ENCODE measurements at places on chromosomes 2 and 18. TPM values are rescaled to one million over a fixed set of nuclear protein-coding genes. Genes with fewer than 3 reads are reported as not detected.

DNA sequence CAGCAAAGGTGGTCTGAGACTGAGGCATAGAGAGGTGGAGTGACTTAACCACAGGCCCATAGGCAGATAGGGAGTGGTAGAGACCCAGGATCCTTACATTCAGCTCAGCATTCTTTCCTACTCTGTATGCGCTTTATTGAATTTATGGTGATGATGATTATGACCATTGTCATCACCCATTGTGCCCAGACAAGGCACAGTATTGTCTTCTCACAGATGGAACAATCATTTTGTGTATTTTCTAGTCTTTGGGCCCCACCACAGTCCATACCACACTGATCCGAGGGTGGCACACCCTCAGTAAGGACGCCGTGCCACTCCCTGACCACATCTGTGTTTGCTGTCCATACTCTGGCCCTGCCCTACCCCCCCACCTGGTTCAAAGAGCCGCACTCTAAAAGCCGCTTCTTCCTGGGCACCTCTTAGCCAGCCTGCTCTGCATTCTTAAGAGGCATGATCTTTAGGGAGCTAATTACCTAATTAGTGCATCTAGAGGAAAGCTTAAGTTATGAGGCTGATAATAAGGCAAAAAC is 179.6 kb upstream of the SMAD2 start:
- DNase-seq: no peak

DNA sequence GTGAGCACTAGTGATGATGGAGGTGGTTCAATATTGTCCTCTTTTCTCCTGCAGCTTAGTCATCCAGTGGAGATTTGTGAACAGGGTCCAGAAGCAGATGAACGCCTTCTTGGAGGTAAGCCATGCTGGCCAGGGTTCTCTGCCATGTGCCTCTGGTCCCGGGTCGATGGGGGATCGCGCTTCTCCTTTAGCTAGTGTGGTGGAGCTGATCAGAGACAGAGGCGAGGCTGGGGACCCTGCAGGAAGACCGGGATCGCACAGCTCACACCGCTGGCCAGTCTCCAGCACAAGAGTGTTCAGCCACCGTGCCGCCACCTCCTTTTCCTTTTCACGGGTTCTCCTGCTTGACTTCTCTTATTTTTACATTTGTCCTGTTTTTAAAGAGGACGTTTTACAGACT is 243.4 kb downstream of the ALPK2 start:
- no peak for DNase-seq

GRCh38 chr18:76307293-76307690 is 187.8 kb downstream of the ZNF516 start:
- DNase-seq: no peak

GRCh38 chr2:5954509-5954908 is 262.3 kb downstream of the SOX11 start:
- DNase-seq: no peak

- peak; percentile 54 for DNase-seq
Measured at GRCh38 chr2:33145459-33145858, 198.7 kb downstream of the LTBP1 start.

DNA sequence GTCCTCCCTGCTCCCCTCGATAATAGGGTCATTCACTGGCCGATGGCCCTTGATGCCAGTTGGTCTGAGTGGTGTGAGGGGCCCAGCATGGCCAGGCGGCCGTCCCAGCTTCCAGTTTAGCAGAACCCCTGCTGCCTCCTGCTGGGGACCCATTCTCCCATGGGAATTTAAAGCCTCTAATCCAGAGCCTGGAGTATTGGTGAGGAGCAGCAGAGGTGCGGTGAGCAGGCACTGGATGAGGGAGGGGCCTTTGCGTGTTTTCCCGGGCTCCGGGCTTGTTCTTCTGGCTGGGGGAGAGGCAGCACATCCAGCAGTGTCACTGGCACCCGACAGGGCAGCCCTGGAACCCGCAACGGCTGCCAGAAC is 17.4 kb downstream of the KCNIP3 start:
- no peak for DNase-seq

DNA sequence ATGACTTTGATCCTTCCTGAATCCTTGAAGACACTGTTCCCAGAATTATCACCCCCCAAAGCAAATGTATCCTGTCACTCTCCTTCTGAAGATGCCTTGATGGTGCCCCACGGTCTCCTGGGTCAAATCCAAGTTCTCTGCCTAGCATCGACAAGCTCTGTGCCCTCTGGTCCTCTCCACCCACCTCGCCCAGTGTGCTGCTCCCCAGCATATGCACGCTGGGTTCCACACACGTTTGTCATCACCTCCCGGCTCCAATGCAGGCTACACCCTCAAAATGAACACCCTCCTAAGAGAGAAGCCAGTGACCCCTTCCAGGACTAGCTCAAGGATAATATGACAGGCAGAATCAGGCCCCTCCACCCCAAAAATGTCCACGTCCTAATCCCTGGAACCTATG is 39.5 kb upstream of the CREG2 start:
- DNase-seq: no peak

DNA sequence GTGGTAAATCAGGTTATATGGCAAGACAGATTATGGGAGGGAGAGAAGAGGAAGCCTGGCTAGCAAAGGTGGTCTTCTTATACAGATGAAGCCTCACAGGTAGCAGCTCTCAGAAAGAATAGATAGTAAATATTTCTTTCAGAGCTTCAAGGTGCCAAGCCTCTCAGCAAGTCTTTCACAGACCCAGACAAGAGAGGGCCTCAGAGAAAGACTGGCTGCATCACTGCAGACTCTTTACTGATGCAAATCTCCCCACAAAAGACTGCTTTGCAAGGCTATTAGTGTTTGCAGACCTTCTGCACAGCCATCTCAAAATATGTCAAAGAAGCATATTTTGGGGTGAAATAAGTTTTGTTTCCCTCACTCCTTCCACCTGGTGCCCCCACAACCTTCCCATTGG is 372.4 kb upstream of the RND3 start:
- DNase-seq: no peak

GRCh38 chr2:42566837-42567321 is 1.6 kb upstream of the MTA3 start:
- no peak for DNase-seq

CRYGD gene
- not detected for polyA plus RNA-seq

LIMS3 gene
- 1.9 TPM for polyA plus RNA-seq

KLHL29 gene
- polyA plus RNA-seq: 8.1 TPM

CD8A gene
- polyA plus RNA-seq: not detected

GRB14 gene
- 0.29 TPM for polyA plus RNA-seq

ALK gene
- polyA plus RNA-seq: not detected

ASAP2 gene
- 14.1 TPM for polyA plus RNA-seq

All from BJ (cell line).